SK-MEL-5 (cell line): ENCODE measurements at places on chromosomes 7 and 10.

- DNase-seq, result no peak
Measured at GRCh38 chr10:127945341-127945758, 38.4 kb downstream of the PTPRE start.

DNA sequence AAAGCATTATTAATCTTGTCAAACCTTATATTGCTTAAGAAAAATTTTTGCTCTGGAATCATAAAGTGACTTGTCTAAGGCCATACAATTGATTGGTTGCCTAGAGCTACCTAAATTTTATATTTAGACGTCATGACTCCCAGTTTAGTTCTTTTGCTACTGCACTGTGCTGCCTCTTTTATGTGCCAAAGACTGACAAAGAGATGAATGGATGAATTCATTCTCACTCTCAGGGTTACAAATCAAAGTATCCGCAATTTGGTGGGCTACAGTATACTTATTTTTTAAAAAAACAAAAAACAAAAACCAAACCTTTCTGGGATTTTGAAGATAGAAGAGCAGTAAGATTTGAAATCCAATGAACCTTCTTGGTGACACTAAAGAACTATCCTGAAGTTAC lies 27.7 kb upstream of the TMEM229A start:
- no peak for DNase-seq

- DNase-seq, result no peak
Measured at GRCh38 chr7:151732834-151733592, 143.9 kb downstream of the PRKAG2 start.

DNA sequence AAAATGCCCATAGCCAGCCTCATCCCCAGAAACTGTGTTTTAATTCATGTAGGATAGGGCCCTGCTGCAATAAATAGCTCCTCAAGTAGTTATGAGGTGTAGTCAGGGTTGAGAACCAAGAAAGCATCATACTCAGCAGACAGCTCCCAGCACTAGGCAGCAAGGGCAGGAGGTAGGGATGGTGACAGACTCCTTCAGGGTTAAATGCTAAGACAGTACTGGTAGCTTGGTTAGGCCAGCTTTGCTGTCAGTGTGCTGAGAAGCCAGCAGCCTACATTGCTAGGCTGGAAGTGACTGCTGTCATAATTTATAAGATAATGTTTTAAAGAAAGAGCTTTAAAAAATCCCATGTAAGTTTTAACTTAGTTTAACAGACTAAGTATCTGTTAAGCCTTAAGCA lies 113.9 kb upstream of the IMMP2L start:
- DNase-seq, result no peak

DNA sequence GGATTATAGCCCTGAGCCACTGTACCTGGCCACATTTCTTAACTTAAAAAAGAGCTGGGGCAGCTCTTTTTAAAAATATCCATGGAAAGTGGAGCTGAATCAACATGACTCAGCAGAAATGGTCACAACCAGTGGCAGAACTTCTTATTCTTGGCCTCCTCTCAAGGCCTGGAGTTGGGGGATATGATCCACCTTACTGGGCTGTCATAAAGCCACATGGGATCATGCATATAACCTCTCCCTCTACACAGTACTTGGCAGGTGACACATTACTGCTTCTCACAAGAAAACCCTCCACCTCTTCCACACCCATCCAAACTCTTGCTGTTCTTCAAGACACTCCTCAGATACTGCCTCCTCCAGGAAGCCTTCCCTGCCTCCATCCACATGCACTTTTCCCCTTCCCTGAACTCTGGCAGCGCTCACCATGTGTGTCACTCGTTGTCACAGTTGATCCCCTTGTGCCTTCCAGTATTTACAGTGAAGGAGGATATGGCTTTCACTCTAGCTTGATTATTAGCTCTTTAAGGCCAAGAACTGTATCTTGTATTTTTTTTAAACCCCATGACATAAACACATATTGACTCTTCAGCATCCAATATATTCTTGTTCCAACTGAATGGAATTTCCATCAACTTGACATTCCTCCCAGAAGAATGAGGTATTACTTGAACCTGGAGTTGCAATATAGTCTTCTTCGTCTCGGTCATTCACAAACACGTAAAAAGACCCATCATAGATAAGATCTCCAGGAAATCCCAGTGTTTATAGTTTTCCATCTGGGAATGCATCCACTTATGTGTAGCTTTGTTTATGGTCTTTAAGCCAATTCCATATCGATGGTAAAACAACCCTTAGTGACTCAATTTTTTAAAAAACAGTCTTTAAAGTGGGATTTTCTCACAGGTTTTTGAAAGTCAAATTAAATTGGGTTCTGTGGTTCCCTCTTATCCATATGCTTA lies 85.5 kb downstream of the TBXAS1 start:
- DNase-seq, result no peak

DNA sequence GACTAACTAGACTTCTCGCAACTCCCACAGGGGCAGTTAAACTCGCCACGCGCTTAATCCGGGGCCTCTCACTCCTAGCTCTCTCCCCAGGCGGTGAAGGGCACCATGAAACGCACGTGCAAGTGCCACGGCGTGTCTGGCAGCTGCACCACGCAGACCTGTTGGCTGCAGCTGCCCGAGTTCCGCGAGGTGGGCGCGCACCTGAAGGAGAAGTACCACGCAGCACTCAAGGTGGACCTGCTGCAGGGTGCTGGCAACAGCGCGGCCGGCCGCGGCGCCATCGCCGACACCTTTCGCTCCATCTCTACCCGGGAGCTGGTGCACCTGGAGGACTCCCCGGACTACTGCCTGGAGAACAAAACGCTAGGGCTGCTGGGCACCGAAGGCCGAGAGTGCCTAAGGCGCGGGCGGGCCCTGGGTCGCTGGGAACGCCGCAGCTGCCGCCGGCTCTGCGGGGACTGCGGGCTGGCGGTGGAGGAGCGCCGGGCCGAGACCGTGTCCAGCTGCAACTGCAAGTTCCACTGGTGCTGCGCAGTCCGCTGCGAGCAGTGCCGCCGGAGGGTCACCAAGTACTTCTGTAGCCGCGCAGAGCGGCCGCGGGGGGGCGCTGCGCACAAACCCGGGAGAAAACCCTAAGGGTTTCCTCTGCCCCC lies 19.5 kb downstream of the WNT8B start:
- peak; percentile 57 for DNase-seq

DNA sequence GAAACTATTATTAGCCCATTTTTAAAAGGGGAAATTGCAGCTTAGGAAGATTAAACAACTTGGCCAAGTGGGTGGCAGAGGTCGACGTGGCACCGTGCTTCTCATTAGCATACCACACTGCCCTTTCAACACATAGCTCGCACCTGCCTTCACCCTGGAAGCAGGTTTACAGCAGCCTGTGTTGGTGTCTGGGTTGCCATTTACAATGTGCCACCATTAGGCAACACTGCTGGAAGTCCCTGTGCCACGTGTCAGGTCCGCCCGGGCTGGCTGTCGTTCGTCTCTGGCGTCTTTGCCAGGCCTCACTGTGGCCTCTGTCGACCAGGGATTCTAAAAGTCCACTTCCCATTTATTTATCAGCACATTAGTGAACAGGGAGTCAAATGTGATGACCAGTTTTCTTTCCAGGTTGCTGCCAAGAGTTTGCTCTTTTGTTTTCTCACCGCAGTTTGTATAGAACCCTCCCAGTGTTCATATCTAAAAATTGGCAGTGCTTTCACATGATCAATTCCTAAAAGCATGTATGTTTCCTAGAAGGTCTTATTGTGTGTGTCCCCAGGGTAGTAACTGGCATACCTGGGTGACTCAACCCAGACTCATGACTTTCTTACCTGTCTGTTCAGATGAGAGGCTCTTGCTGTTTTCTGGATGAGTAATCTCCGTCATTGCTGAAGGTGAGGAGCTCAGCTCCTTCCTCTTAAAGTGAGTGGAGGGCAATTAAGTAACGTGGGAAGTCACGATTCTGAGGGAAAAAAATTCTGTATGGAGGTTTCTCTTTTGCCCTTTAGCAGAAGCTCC lies 9.2 kb downstream of the INSIG1 start:
- no peak for DNase-seq

- no peak for DNase-seq
Measured at GRCh38 chr10:130927157-130927556, 384.4 kb downstream of the TCERG1L start.

- DNase-seq, result no peak
Measured at GRCh38 chr10:12873172-12873571, 128.3 kb downstream of the CCDC3 start.

- no peak for DNase-seq
Measured at GRCh38 chr10:126611303-126611702, 59.2 kb downstream of the C10orf90 start.

- no peak for DNase-seq
Measured at GRCh38 chr10:22229802-22230157, 12.0 kb upstream of the EBLN1 start.

- DNase-seq, result peak; percentile 7
Measured at GRCh38 chr10:132420981-132421846, 24.2 kb downstream of the PWWP2B start.

DNA sequence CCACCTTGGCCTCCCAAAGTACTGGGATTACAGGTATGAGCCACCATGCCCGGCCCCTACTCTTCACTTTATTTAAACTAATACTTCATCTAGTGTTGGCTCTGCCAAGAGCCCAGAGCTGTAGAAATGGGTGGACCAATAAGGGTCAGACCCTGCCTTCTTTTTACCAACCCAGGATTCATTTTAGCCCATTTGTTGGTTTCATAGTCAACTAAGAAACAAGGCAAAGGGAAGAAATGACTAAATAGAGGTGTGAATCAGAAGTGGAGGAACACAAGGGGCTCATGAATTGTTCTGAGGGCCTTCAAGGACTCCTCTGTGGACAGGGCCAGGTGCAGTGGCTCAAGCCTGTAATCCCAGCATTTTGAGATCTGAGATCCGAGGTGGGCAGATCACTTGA lies 1.1 kb downstream of the ANKRD2 start:
- DNase-seq, result no peak

DNA sequence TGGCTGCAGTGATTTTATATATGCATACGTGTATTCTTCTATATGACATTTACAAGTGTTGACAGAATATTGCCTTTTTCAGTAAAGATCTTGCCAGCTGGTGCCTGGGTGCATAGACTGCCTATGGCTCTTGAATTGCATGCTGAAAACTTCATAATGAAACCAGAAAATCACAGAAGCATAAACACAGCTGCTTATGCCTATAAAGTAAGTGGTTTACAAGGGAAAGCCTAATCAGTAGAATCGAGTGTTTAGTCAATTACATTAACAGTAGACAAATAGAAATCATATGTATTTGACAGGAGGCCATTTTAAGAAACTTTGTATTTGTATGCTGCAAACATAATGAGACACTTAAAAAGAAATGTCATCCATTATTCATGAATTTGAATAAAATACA lies 82.5 kb downstream of the TMEM168 start:
- DNase-seq, result no peak

DNA sequence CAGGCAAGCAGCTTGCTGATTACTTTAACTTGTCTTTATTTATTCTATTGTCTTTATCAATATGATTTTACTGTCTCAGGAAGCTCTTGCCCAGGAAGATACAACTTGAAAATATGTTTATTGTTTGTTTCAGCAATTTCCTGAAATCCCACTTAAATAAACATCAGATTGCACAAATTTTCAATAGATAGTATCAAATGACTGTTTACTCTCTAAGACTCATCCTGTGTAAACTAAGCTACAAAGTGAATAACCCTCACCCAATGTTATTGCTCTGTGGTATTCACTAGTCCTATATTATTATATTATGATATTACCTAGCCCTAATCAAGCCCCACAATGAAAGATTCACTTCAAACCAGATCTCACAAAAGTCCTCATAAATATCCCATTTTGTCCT lies 130.4 kb upstream of the HPS1 start:
- no peak for DNase-seq

GRCh38 chr7:149415391-149416071 lies 45.3 kb downstream of the ZNF777 start:
- no peak for DNase-seq

GRCh38 chr7:44256459-44256858 lies 55.7 kb downstream of the YKT6 start:
- DNase-seq, result no peak

GRCh38 chr10:131693766-131694165 lies 207.0 kb upstream of the PPP2R2D start:
- no peak for DNase-seq

- no peak for DNase-seq
Measured at GRCh38 chr10:78875331-78875877, 193.4 kb upstream of the ZMIZ1 start.

DNA sequence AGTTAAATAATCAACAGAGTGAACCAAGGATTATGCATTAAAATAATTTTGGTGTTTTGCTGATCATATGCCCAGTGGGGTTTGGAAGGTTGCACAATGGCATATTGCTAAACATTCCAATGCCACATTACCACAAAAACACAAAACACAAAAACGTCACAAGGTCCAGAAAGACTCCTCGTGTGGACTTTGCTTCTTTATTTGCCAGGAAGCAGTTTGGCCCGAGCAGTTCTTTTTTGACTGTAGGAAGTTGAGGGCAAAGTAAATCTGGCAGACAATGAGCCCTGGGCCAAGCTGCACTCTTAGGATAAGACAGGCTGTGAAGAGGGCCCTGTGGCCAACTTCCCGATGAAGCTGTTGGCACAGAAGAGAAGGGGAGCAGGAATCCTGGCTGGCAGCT lies 39.2 kb upstream of the SLC35B4 start:
- peak; percentile 14 for DNase-seq

DNA sequence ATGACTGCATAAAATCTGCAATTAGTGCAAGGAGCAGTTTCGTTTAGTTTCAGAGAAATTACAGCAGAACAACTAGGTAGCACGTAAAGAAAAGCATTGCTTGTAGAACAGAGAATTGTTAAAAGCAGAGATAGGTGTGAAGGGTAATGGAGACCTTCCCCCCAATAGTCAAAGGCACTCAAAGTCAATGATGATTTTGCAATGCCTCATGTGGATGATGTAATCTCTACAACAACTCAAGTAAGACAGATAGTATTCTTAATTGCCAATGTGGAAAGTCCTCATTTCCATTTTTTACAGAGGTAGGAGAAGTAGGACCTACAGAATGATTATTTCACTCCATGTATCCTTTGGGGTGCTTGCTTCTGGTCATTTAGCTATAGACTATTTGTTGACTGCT lies 94.3 kb upstream of the GNAI1 start:
- no peak for DNase-seq

DNA sequence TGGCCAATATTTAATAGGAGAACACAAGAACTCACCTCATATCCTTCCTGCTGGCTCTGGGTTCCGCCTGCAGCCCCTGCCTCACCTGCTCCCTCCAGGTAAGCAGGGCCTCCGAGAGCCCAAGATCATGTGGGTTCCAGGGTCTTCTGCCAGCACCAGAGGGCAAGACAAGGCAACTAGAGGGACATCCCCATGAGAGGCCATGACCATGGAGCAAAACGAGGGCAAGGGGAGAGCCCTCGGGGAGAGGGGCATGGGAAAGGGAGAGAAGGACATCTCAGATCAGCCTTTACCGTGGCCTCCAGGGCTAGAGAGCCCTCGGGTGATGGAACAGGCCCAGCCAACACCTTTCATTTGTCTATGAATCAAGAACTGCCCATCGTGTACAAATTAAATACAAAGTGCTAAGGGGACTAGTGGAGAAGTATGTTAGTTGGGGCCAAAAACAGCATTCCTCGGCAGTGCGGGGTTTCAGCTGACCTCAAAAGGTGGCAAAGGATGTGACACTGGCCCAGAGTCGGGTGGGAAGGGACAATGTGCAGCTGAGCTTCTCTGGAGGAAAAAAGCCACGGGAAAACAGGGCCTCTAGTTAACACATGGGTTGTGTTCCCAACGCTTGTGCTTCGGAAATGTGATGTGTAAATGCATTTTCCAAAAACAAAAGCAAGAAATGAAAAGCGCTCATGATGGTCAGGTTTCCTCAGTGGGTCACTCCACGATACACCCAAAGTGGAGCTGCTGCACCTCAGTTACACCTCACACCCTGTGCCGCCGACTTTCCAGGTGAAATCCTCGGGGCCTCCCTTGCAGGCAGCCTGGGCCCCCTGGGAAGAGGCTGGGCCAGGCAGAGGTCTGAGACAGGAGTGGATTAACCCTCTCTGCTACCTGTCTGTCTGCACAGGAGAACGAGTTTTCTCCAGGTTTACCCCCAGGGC lies 2.0 kb downstream of the AOC1 start:
- DNase-seq, result no peak
